ENCODE measurements at places on chromosomes 6 and 20.

- DNase-seq: no peak
Measured at GRCh38 chr6:35186571-35186970, 27.2 kb upstream of the SCUBE3 start.

GRCh38 chr20:34322267-34323105 lies 19.3 kb upstream of the AHCY start:
- DNase-seq: no peak

DNA sequence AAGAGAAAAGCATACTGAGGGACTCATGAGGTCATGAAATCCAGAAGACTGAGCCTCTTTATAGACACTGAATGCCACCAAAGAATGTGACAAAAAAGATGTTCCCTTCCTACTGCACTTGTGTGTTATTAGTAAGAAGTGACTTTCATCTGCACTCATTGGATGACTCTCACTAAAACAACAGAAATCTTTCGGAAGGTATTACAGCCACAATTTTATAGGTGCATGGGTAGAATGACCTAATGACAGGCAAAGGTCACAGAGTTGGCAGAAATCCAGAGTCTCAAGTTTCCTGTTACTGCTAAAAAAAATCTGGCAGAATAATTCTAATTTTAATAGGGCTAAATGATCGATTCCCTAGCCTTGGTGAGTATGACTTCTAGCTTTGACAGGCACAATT lies 13.3 kb downstream of the PKHD1 start:
- DNase-seq: no peak

DNA sequence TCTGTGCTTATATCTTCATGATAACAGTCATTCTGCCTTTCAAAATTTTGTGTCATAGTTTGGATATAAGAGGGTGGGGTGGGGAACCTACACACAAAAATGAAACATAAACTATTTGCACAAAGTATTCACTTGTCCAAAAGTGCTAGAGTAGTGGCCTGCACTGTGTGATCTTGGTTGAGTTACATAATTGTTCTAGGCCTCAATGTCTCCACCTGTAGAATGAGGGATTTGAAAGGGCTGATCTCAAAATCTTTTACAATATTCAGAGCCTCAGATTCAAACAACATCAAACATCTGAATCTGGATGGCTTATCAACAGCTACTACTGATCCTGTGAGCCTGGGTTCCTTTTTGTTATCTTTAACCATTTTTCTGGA lies 64.3 kb upstream of the TMEM30A start:
- no peak for DNase-seq

GRCh38 chr6:13684855-13685254 lies 26.8 kb downstream of the RANBP9 start:
- DNase-seq: no peak

- no peak for DNase-seq
Measured at GRCh38 chr6:37005061-37005810, at the start of gene FGD2. TSS of gene FGD2 (plus strand) at chr6:37005655. CDS start at chr6:37005818, 163 bp downstream.

GRCh38 chr20:63738687-63739129 lies 868 bp upstream of the SLC2A4RG start:
- no peak for DNase-seq

- DNase-seq: no peak
Measured at GRCh38 chr6:43983632-43984031, 143.6 kb downstream of the MRPL14 start.

Data from esophagus squamous epithelium (tissue), 5 donors.